ENCODE measurements at places on chromosomes 16 and 17. TPM values are rescaled to one million over a fixed set of nuclear protein-coding genes. Genes with fewer than 3 reads are reported as not detected.

The SMPD3 gene
- not detected for total RNA-seq

The AANAT gene
- not detected for total RNA-seq

The C17orf50 gene
- total RNA-seq, result not detected

The SOST gene
- not detected for total RNA-seq

The IGSF6 gene
- not detected for total RNA-seq

The PLK1 gene
- 166 TPM for total RNA-seq

The TNFRSF13B gene
- not detected for total RNA-seq

The TOM1L1 gene
- total RNA-seq, result 9.2 TPM

The HOXB2 gene
- total RNA-seq, result 40.1 TPM

The PTX4 gene
- not detected for total RNA-seq

The LHX1 gene
- 1.3 TPM for total RNA-seq

The C16orf92 gene
- total RNA-seq, result not detected

The LPCAT2 gene
- 11.5 TPM for total RNA-seq

The SALL1 gene
- total RNA-seq, result 6.0 TPM

The RTN4RL1 gene
- 4.3 TPM for total RNA-seq

The ATP2A3 gene
- total RNA-seq, result 0.03 TPM

The FBXW10B gene
- total RNA-seq, result 0.47 TPM

The SLC6A2 gene
- not detected for total RNA-seq

The CDRT4 gene
- total RNA-seq, result 0.53 TPM

The CES4A gene
- not detected for total RNA-seq

The MYO15B gene
- 0.93 TPM for total RNA-seq

The CDRT15 gene
- total RNA-seq, result not detected

The SYNGR3 gene
- 2.5 TPM for total RNA-seq

The LPO gene
- total RNA-seq, result not detected

The PABPN1L gene
- total RNA-seq, result not detected

The KRT23 gene
- total RNA-seq, result not detected

The MYH11 gene
- 0.03 TPM for total RNA-seq

The HASPIN gene
- total RNA-seq, result 27.9 TPM

The SARM1 gene
- 10.9 TPM for total RNA-seq

The KIF19 gene
- not detected for total RNA-seq

The DHRS7C gene
- total RNA-seq, result not detected

The UTS2R gene
- not detected for total RNA-seq

The ST6GALNAC1 gene
- not detected for total RNA-seq

The TBC1D26 gene
- not detected for total RNA-seq
